ENCODE measurements at places on chromosomes 6 and 20. TPM values are rescaled to one million over a fixed set of nuclear protein-coding genes. Genes with fewer than 3 reads are reported as not detected.

FAM217A gene
- not detected for total RNA-seq

NMBR gene
- 0.41 TPM for total RNA-seq

- no peak for DNase-seq
Observed at GRCh38 chr6:68657374-68658139, 22.5 kb downstream of the ADGRB3 start.

DNA sequence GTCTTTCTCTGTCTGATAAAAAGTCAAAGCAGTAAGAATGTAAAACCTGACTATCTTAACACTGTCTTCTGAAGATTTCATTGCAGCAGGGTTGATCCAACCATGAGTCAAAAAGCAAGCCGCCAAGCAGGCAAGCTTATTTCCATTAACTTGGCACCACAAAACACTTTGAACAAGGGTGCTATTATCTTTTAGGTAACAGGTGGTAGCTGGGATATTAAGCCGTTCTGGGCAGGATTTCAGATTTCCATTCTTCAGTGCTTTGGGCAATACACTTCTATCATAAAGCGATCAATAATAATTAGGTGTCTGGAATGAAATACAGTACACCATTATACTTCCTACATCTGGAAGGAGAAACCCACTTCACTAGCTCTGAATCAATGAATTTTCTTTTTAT is 181.9 kb downstream of the TBC1D7 start:
- DNase-seq = no peak

DNA sequence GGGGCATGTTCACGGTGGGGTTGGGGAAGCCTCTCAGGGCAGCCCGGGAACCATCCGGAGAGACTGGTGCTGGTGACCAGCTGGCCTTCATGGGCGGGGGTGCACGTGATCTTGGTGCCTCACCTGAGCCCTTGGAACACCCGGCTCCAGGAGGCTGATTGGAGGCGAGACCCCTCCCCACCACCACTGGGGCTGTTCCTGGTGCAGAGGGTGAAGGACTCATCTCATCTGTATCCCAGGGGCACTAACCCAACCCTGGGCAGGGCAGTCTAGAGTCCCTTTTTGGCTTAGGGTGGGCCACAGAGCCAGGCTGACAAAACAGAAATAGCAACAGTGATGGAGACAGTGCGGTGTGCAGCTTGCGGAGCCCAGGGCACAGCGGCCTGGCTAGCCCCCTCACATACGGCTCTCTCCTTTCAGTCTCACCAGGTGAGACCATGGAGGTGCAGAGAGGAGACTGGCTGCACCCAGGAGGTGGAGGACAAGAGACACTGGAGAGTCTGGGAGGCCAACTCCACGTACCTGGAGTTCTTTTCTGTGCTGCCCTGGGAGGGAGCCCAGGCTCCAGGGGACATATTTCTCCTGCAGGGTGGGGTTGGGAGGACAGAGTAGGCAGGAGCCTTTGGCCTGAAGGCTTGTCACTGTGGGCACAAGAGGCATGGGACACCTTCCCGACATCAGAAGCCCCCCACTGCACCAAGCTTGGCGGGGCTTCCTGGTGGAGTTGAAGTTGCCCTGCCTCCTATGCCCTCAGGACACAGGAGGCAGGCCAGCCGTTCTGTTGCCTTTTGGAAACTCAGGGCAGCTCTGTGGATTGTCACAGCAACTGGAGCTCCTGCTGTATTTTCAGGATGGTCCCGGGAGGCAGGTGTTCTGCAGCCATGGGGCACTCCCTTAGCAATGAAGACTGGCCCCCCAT is 106.0 kb downstream of the SYCP2 start:
- DNase-seq = no peak

SLC26A8 gene
- total RNA-seq = not detected

GRCh38 chr6:144939921-144940320 is 654.8 kb downstream of the UTRN start:
- DNase-seq = no peak

AGPAT1 gene
- total RNA-seq = 31.3 TPM

DNA sequence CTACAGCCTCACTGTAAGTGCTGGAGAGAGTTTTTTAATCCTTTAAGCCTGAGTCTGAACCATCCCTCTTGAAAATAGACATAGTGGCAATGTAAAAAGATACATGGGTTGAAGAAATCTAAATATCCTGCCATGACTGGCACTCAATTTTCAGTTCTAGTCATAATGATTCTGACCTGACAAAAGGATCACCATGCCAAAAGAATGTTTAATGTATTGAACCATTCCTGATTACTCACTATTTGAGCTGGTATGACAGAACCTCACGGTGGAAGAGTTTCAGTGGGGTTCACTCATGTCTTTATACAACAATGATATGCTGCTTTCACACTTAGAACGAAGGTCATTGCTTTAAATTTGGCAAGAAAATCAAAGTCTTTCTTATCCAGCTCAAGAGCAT is 93.4 kb downstream of the HIVEP2 start:
- DNase-seq = no peak

GRCh38 chr6:17771609-17772008 is 64.9 kb upstream of the NUP153 start:
- DNase-seq = no peak

MMP24OS gene
- 67.8 TPM for total RNA-seq

DNA sequence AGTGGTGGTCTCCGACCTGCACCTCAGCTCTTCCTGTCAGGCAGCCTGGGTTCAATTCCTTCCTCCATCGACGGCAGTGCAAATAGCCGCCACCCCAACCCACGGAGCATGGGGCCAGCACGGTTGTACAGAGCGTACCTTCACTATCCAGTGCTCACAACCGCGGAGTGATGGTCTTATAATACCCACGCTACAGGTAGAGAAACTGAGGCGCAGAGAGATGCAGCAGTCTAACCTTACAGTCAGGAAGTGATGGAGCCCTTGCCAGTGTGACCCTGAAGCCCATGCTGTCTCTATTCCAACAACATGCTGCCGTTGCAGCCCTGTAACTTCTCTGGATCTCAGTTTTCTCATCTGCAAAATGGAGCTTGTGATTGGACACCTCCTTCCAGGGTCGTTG is 11.0 kb downstream of the SCRT2 start:
- DNase-seq = no peak

IP6K3 gene
- total RNA-seq = 5.5 TPM
